ENCODE measurements at places on chromosomes 2 and 18.

DNA sequence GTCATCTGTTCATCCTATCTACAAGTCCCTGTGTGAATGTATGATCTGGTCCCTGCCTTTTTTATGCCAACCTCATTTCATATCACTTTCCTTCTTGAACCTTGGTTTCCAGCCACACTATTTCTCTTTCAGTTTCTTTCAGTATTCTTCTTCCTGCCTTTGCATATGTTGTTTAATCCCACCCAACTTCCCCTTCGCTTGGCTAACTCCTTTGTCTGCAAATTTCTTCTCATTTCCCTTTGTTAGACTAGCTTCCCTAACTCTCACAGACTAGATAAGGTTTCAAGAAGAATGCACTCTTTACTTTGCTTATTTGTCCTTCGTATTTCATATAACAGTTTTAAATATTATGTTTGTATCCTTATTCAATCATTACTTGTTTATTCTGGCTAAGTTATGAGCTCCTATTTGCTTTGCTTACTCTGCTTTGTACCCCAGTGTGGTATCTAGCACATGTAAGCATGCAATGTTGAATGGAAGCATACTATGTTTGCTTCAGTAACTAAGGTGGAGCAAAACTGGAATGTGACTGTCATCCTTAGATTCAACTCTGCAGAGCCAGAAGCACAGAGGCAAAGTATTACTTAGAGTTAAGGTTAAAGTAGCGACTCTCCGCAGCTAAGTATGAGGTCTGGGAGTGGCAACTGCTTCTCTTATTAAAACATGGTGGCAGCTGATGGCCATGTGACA, 681.3 kb downstream of the CPS1 start:
- no peak for DNase-seq

DNA sequence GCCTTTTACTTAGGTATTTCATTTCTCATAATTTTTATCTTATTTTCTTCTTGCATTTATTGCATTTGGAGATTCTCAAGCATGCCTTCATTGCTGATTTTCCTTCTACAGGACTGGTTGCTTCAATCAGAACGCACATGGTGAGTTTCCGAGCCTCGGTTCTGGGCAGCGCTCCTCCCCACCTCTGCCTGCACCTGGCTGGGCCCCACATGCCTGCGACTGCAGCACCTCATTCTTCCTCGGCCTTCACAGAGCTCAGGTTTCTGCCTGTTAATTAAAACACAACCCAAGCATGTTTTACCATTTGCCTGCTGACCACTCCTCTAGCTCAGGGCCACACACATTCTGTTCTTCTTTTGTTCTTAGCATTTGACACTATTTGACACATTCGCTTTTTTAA, 398.8 kb downstream of the GALR1 start:
- no peak for DNase-seq

DNA sequence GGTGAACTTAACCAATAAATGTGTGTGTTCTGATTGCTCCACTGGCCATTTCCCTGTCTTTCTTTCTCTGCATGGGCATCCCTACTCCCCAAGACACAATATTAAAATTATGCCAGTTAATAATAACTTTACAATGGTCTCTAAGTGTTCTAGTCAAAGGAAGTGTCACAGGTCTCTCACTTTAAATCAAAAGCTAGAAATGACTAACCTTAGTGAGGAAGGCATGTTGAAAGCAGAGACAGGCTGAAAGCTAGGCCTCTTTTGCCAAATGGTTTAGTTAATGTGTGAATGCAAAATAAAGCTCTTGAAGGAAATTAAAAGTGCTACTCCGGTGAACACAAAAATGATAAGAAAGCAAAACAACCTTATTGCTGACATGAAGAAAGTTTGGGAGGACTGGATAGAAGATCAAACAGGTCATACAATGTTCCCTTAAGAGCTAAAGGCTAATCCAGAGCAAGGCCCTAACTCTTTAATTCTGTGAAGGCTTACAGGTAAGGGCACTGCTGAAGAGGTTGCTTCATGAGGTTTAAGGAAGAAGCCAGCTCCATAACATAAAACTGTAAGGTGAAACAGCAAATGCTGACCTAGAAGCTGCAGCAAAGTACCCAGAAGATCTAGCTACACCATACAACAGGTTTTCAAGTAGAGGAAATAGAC, 44.0 kb upstream of the ARHGAP15 start:
- DNase-seq, result no peak

- DNase-seq, result no peak
Observed at GRCh38 chr2:237643066-237643465, 15.7 kb downstream of the LRRFIP1 start.

- no peak for DNase-seq
Observed at GRCh38 chr2:126543081-126543480, 112.9 kb upstream of the GYPC start.

DNA sequence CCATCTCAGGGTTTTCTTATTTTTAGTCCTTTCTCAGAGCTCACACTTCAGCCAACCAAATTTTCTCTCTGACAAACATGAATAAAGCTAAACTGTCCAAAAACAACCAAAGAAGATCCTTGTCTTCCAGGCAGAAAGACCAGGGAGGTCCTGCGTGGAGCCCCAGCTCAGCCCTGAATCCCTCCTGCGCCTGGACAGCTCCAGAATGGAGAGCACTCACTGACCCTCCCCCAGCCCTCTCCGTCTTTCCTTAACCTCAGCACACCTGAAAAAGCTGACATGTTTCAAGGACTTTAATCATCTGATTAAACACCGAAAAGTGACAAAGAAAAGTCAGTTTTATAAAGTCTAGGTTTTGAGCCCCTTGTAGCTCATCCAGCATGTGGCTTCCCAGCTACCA, 22.9 kb upstream of the GNAL start:
- DNase-seq, result no peak

GRCh38 chr2:239692362-239692851, 291.6 kb upstream of the HDAC4 start:
- no peak for DNase-seq

- no peak for DNase-seq
Observed at GRCh38 chr18:12783524-12783923, 80.7 kb downstream of the PSMG2 start.

- no peak for DNase-seq
Observed at GRCh38 chr2:151916632-151917031, 88.4 kb upstream of the ARL5A start.

GRCh38 chr2:173763641-173764040, 201.5 kb downstream of the SP3 start:
- no peak for DNase-seq

- no peak for DNase-seq
Observed at GRCh38 chr18:61414086-61414485, 80.9 kb downstream of the CDH20 start.

- no peak for DNase-seq
Observed at GRCh38 chr2:127371037-127371436, 16.7 kb downstream of the MAP3K2 start.

DNA sequence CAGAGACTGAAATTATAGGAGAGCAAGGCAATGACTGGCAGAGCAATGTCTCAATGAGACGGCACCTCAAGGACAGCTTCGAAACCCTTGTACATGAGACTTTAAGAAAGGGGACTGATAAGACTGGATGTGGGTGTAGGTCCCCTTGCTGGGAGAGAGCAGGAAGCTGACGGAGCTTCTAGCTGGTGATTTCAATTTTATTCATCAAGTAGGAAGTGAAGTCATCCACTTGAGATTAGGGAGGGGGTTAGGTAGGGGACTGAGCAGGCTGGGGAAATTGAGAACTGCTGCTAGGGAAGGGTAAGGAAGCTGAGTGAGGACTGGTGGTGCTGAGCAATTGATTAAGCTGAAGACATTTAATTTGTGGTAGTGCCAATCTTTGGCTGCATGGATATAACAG, 99.5 kb upstream of the ITGB6 start:
- DNase-seq, result no peak

- DNase-seq, result no peak
Observed at GRCh38 chr18:32683044-32683443, 89.8 kb downstream of the KLHL14 start.

GRCh38 chr2:146004462-146004861, 1484.5 kb upstream of the ZEB2 start:
- no peak for DNase-seq

DNA sequence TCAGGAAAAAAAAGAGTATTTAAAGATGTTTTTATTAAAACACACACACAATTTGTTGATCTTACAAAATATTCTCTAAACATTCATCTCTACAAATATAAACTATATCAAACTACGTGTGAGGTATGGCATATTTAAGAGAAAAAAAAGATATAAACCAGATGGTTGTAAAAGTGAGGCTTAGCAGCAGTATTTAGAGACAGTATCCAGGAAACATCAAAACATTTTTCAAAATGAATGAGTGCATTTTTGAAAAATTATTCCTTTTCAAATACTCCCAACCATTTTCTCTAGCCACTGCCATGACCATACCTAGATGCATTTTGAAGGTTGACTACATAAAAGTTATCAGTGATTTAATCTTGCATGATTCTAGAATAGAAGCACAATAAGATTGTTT, 38.2 kb upstream of the RAB27B start:
- DNase-seq, result no peak

DNA sequence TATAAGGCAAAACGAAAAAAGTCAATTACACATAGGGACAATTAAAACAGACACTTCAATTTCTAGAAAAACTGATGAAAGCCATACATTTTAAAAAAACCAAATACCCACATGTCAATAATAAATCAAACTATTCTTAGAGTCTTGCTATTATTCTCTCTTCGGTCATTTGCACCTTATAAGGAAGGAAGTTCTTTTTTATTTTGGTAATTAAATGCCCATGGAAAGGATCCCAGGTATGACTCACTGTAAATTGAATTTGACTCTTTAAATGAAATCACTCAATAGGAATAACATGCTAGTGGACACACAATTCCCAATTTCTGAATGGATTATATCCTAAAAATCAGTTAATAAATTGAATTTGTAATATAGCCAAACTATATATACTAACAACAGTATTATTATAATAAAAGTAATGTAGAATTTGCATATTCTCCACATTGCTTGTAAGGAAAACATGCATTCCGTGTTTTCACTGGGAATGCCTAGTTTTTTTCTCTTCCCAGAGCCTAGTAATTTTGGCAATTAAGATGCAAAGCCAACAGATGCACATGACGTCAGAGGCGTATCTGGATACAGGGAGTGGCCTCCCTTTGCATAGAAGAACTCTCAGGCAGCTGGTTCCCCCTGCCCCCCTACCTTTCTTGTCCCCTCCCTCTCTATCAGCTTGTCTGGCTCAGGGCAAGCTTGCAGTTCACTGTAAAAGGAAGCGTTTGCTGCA, 153.5 kb upstream of the PGAP1 start:
- no peak for DNase-seq

DNA sequence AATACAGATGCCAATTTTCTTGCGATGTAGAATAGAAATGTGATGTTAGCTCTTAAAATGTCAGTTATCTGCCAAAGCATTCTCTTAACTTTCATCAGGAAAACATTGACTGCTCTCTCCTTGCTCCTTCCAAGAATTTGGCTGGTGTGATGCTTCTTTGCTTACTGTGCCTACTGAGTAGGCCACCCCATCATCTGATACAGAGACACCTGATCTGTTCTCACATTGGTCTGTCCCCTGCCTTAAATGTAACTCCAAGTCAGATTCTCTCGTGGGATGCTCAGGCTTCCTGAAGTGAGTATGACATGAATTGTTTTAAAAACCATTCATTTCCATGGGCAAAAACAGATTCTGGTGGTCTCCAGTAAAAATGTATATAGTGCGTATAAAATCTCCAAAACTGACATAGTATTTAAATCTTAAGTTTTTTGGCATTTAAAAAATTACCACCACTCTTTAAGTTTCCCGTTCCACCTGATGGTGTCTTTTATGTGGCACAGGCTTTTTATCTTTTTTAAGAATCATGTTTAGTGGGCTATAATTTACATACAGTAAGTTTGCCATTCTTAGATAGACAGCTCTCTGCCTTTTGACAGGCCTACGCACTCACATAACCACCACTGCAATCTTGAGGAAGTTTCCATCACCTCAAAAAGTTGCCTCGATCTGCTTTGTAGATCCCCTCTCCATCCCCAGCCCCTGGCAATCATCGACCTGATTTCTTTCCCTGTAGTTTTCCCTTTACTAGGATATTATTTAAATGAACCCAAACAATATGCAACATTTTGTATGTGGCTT, 36.6 kb downstream of the UBE2F start:
- no peak for DNase-seq

DNA sequence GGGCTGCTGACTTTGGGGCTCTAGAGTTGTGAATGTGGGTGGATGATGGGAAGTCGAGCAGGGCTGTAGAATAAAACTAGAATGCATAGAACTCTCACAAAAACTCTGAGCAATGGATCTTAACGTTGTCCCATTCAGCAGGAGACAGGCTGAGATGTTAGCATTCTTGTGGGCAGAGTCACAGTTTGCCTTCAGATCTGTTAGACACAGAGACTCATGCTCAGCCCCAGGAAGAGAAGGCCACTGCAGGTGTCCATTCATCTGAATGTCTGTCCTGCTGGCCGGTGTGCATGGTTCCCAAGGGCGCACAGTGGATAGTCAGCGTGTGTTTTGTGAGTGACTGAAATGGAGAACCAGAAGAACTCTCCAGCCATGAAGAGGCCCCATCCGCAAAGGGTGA, 111.3 kb downstream of the TSN start:
- DNase-seq, result no peak

DNA sequence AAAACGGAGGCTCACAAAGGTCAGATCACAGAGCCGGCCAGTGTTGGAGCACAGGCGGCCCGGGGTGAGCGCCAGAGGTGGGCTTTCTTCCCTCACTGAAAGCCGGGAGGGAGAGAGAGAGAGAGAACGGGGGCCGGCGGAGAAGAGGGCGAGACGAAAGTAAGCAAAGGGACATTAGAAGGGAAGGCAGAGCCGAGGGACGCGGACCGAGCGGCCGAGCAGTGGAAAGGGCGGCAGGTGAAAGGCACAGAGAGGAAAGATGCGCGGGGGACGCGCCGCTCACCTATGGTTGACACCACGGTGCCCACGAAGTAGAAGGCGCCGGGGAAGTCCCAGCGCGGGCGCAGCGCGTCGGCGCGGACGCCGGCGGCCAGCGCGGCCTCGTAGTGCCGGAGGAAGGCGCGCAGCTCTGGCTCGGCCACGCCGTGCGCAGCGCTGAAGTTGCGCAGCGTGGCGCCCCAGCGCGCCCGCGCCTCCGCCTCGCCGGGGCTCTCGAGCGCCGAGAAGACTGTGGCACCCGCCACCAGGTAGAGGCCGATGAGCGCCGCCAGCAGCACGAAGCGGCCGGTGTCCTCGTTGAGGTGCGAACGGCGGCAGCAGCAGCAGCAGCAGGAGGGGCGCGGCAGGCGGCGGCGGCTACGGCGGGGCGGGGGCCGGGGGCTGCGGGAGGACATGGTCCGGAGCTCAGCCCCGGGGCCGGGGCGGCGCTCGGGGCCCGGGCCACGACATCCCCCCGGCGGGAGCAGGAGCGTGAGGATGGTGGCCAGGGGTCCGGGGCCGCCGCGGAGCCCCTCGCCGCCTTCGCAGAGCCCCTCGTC, 166.9 kb downstream of the MSH2 start:
- DNase-seq, result no peak

GRCh38 chr2:128774320-128775216, 455.9 kb upstream of the HS6ST1 start:
- no peak for DNase-seq

DNA sequence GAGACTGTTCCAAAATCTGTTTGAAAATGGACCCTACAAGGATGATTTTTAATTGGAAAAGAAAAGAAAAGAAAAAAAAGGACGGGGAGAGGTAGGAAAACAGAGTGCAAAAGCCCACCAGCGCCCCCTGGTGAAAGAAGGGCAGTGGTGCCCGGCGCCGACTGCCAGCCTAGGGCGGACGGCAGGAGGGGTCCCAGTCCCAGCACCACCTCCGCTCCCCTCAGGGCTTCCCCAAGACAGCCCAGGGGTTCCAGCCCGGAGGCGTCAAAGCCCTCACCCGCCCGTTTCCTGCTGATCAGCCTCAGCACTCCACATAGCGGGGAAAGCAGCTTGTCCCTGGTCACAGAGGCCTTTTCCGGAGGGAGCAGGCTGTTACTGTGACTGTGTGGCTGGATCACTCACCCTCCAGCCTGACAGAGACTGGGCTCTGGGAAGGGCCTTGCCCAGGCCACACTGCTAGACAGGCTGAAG, 213.9 kb downstream of the TFCP2L1 start:
- DNase-seq, result no peak
